Muscle of back (tissue), 13 donors: ENCODE measurements at places on chromosomes 6 and 20.
A peak's percentile ranks its signal among the peaks of the same experiment; 100 is the strongest.

DNA sequence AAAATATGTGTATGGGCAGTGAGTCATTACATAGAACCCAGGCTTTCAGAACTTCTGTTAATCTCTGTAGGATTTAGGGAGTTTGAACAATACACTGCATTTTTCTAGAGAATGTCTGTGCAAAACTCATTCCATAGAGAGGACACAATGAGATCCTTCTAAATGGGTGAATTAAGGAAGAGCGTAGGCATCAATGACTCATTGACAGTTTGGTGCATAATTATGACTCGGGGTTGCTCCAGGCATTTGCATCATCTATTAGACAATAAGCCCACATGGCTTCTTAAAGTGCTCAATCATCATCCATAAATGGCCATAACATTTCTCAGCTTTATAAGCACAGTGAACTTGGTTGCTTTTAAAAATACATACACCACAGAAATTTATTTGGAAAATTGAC is 625.5 kb downstream of the CDH26 start:
- no peak for DNase-seq

DNA sequence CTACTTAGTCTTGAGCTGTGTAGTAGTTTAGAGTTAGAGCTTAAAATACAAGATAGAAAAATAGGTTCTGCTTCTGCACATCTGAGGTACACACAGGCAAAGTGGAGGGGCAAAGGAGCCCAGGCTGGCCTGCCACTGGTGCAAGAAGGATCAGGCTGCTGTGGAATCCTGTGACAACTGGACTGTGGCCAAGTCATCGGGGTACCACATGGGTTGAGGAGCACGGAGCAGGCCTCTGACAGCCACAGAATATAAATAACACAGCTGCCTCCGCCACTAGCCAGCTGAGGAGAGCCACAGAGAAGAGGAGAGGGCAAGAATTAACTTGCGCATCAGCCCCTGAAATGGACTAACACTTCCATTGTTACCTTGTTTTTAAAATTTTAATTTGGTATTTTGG is 206.0 kb upstream of the MARCKS start:
- no peak for DNase-seq

DNA sequence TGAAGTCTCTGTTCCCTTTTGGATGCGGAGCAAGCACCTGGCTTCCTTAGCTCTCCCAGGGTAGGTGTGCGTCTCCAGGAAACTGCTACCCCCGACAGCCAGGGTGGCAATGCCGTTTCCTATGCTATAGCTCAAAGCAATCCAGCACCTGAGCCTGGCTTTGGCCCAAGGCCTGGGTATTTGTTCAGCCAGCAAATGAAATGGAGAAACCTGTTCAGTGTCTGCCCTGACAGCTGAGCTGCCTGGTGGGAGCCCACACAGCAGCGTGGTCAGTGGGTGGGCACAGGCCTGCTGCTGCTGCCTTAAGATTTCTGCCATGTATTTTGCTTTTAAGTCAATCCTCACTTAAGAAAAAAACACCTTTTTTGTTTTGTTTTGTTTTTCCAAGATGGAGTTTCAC is 13.7 kb downstream of the SPATA2 start:
- DNase-seq = no peak

DNA sequence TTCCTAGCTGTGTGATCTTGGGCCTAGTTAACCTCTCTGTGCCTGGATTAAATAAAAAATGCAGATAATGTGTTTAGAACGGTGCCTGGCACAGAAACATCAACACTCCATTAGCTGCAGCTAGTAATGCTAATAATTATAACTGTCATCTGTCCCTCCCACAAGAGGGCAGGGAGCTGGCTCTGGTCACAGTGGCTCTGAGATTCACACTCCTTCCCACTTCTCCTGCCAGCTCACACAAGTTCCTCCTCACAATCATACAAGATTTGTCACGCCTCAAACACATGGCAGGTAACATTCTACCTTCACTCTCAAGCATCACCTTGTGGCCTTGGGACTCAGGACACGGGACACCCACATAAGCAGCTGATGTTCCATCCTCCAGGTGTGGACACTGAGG is 2.4 kb downstream of the ADA start:
- no peak for DNase-seq

GRCh38 chr6:109008537-109009235 is 86.0 kb downstream of the SESN1 start:
- DNase-seq = peak; percentile 82

DNA sequence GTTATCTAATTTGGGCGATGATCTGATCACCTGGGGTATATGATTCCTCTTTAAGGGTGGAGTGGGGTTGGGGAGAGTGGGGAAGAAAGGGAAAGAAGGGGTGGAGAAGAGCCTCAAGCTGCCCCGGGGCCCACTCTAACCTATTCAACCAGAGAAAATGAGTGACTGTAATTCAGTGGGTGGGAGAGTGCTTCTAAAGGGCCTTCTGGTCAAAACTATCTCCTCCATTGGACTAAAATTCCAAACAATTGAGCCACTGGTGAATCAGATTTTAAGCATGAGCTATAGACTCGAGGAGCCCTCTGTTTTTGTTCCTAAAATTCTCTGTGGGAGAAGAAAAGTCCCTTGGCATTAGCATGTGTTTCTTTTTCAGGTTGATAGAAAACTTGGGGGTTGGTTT is 296.8 kb downstream of the CLIC5 start:
- DNase-seq = no peak

- DNase-seq = peak; percentile 19
Measured at GRCh38 chr20:62830821-62831220, 14.0 kb downstream of the COL9A3 start.

GRCh38 chr20:45011108-45011526 is 44.8 kb downstream of the STK4 start:
- DNase-seq = peak; percentile 73

DNA sequence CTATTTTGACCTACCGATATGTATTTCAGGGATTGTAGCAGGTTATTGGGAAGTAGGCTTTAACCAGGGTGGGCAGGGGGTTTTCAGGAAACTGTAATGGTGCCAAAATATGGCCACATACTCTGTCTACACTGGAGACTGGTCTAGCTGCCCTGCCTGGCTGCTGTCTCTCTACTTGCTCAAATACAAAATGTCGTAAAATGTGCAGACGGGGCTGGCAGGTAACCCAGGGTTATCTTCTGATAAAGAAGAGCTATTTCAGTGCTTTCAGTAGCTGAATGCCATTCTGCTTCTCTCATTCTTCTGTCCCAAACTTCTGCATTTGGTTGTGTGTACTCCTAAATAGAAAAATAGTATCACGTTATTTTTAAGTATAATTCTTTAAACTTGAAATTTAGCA is 616.2 kb downstream of the EPM2A start:
- DNase-seq = no peak

DNA sequence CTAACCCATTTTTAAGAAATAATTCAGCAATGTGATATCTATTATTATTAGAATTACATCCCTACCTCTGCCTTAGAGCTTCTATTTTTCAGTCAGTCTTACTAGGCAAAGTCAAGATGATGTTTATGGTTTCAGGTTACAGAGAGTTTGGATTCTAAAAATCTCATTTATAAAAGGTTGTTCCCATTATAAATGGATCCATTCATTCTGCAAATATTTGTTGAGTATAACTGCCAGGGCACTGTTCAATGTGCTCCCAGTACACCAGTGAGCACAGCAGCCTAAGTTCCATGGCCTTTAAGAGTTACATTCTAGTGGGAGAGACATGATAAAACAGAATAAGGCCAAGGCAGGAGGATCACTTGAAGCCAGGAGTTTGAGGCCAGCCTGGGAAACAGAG is 75.9 kb upstream of the EYA4 start:
- no peak for DNase-seq

DNA sequence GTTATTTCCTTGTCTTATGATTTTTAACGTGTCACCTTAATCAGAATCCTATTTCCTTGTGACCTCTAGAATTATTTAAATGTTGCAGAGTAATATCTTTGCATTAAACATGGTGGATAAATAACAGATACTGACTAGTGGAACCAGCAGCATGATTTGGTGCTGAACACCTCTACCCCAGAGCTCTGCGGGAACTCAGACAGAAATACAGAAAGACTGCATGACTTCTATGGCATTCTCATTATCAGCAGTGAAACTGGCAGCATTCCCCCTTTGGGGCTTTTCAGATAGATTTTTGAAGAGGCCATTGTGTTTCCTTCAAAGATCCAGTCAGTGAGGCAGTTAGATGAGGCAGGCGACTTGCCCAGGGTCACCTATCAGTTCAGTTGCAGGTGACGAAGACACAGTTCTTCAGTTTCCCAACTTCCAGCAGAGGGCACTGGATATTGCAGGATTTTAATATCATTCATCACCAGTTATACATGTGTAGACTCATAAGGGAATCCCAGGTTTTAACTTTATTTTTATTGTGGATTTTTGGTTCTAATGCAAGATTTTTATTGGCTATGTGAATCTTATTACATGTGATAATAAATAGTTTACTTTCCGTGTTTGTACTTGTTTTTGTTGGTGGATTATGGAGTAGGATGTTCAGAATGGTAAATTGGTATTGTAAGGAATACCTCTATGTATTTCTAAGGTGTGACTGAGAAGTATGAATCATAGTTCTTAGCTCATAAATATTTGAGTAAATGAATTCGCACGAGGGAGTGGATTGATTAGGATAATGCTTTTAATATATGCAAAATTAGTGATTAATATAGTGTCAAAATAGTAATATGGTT is 81.3 kb downstream of the AFDN start:
- DNase-seq = peak; percentile 33

DNA sequence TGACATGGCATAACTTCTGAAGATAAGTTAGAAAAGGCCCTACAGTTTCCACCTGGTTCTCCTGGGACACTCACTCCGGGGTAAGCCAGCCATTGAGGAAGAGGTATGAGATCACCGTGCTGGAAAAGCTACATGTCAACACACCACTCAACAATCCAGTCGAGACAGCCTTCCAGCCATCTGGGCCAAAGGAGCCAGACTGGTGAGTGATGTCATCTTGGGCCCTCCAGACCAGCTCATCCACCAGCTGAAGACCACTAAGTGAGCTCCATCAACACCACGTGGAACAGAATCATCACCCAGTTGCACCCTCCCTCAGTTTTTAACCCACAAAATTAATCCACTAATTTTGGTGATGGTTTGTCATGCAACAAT is 32.3 kb upstream of the RSPO4 start:
- no peak for DNase-seq

DNA sequence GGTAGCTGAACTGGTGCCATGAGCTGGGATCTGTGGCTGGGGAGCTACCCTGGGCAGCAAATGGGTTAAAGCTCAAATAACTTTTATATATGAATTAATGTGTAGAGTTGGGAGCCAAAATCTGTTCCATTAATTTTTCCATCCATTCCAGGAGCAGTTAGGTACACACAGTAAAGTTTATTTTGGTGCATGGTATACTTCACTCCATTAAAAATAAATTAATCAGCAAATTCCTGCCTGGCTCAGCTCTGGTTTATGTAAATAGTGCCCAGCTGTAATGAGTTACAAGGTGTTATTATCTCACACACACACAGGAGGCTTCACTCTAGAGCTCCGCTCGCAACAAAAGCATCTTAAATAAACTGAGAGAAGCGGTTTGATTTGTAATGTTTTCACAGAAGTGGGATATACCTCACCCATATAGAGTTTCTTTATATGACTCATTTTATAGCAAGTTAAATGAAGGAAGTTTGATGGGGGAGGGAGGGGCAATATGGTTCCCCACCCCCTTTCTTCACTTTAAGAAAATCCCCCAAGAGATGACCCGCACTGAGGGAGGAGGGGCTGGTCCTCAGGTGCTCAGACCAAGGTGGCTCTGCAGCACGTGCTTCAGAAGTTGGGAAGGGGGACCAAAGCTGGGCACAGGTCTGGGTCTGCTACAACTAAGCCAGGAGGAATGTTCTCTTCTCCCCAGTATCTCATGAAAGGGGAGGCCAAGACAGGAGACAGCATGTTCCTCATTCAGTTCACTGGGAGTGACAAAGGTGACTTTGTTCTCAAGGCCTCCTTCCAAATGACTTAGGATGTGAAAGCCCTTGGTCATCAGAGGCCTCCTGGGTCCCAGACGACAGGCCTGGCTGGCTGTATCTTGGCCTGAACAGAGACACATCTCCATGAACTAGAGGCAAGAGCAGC is 10.5 kb upstream of the FAM83C start:
- DNase-seq = no peak

DNA sequence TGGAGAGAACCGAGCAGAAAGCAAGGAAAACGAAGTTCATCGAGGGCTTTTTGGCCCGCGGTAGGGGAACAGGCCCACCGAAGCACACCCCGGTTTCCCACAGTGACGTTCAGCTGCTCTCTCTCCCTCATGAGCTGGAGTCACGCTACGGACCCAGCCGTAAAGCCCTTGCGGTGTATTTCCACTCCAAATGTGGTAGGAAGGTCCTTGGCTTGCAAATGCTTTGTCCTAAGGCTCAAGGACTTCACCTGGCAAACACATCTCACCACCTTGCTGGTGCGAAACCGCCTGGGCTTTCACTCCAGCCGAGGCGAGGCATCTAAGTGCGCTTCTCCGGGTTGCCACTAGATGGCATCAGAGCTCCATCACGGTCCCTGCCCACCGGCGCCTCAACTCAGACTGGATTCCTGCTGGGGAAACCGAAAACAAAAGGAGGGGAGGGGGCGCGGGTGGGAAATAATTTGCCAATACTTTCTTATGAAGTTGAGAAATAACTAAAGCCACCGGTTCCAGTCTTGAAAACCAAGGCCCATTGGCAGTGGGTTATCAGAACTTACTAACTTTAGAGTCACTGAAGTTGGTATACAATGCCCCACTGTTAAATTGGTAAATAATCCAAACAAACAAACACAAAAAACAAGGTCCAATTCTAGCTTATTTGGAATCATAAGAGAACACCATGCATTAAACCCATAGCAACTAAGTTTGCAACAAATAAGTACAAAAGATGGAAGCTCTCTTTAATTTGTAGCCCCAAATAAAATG is 13.4 kb upstream of the FOXC1 start:
- no peak for DNase-seq

DNA sequence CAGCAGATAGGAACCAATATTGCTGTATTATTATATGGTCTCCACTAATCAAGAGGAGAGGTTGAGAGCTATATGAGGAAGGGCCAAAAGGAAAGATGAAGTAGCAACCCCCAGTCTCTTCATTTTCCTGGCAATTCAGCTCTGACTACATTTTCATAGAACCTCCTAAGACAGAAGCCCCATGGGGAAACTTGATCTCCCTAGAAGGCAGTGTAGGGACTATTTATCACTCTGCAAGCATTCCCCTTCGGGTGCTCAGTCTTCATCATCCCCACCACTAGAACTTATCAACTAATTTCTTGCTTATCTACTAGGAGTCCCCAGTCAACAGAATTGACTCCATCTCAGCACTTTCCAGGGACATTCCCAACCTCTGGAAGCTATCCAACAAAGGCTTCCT is 25.5 kb upstream of the ITCH start:
- no peak for DNase-seq
